Gastroesophageal sphincter (tissue), 4 donors: ENCODE measurements at places on chromosomes 5 and 9. TPM values are rescaled to one million over a fixed set of nuclear protein-coding genes. Genes with fewer than 3 reads are reported as not detected.
A peak's percentile ranks its signal among the peaks of the same experiment; 100 is the strongest.

DNA sequence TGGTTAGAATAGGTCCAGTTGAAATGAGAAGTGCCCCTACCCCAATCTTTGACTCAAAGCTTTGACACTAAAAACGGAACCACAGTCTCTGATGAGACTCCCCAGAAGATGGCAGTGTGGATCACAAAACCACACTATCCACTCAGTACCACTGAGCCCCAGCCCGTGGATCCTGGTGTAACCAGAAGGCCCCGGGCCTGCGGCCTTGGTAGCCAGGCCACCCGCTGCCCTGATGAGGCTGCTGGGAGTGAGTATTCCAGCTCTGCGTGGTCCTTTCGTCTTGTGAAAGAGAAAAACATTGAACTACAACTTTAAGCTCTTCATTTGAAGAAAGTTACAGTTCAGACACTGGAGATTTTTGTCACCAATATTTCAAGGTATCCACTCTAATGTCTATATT, 42.2 kb upstream of the FBP1 start:
- no peaks in the 10 kb centered on the region for H3K27me3 ChIP-seq
- H3K4me3 ChIP-seq, result no peak overlapping the region
- H3K4me1 ChIP-seq, result peaks cover 7% of the 10 kb centered on the region
- no peaks in the 10 kb centered on the region for H3K36me3 ChIP-seq
- H3K27ac ChIP-seq, result no peak overlapping the region

DNA sequence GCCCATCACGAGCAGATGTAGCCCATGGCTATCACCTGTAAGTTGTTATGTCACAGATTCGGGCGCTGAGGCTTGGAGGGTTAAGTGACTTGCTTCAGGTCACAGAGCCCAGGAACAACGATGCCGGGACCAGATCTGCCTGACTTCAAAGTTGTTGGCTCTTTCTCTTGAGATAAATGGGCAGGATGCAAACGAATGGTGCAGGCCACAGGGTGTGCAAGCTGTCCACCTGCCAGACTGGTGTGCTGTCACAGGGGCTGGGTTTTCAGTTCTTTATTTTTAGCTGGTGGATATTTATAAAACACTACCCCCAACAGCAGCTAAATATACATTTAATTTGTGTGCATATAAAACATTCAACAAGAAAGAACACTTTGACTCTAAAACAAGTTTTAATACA, 17.7 kb upstream of the PHYKPL start:
- peaks cover 14% of the 10 kb centered on the region for H3K27me3 ChIP-seq
- no peaks in the 10 kb centered on the region for H3K36me3 ChIP-seq
- no peaks in the 10 kb centered on the region for H3K4me1 ChIP-seq
- no peak for ATAC-seq
- no peak overlapping the region for H3K27ac ChIP-seq

GRCh38 chr9:122213589-122214413, 15.0 kb downstream of the LHX6 start:
- peak; percentile 42 for ATAC-seq
- no peak overlapping the region for H3K27ac ChIP-seq
- no peaks in the 10 kb centered on the region for H3K4me1 ChIP-seq
- H3K27me3 ChIP-seq, result peaks cover 100% of the 10 kb centered on the region
- no peak overlapping the region for H3K4me3 ChIP-seq

- H3K27me3 ChIP-seq, result no peaks in the 10 kb centered on the region
- ATAC-seq, result no peak
- no peaks in the 10 kb centered on the region for H3K36me3 ChIP-seq
- H3K4me3 ChIP-seq, result no peak overlapping the region
Measured at GRCh38 chr5:171205375-171205774, 103.7 kb upstream of the TLX3 start.

The PCDHA11 gene
- 0.85 TPM for total RNA-seq

The HRCT1 gene
- 32.7 TPM for total RNA-seq

GRCh38 chr9:38696999-38697398, 22.9 kb downstream of the FAM240B start:
- H3K36me3 ChIP-seq, result no peaks in the 10 kb centered on the region
- H3K27ac ChIP-seq, result no peak overlapping the region
- no peaks in the 10 kb centered on the region for H3K4me1 ChIP-seq
- ATAC-seq, result no peak
